ENCODE measurements at places on chromosomes 3 and 15. TPM values are rescaled to one million over a fixed set of nuclear protein-coding genes. Genes with fewer than 3 reads are reported as not detected.

DNA sequence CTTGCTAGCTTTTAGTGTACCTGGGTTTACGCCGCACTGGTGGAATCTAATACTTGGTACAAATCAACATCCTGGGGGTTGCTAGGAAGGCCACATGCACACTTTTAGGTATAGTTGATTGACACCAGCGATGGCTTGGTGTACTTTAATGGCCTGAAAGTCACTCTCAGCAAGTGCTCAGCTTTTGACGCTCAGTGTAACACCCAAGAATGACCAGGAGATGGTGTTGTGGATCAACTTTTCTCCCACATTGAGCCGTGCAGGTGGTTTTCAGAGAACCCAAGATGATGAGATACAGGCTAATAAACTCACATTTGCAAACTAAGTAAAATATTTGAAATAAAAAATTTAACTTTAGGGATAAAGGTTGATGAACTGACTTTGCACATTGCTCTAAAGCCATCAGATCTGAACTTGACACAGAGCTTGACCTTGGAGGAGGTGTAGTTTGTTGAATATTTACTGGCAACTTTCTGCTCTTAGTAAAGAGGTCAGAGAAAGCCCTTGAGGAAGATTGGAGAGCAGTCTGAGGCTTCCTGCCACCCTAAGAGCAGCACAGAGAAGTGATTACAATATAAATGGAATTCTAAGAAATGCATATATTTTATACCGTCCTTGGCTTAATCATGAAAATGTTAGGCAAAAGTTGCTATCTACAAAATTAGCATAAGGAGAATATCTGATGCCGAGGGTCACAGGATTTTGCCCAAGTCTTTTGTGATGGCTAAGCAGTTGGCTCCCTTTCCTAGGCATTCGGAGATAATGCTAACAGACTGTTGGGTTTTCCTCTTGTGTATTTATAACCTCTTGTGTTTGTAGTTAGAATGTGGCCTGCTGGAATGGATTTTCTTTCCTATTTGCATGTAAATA, 143.4 kb upstream of the RASGRP1 start:
- H3K27ac ChIP-seq = no peak overlapping the region
- no peak overlapping the region for H3K4me3 ChIP-seq
- DNase-seq = no peak
- H3K4me1 ChIP-seq = no peaks in the 10 kb centered on the region
- H3K36me3 ChIP-seq = no peaks in the 10 kb centered on the region

GRCh38 chr15:73955861-73956742, 29.8 kb downstream of the LOXL1 start:
- no peak overlapping the region for H3K4me3 ChIP-seq
- H3K27me3 ChIP-seq = no peaks in the 10 kb centered on the region
- DNase-seq = no peak

GRCh38 chr3:149519912-149520311, 45.4 kb downstream of the TM4SF4 start:
- no peak overlapping the region for H3K4me3 ChIP-seq
- H3K36me3 ChIP-seq = peaks cover 70% of the 10 kb centered on the region
- no peak for DNase-seq
- H3K27me3 ChIP-seq = no peaks in the 10 kb centered on the region
- no peak overlapping the region for H3K27ac ChIP-seq

GRCh38 chr3:127479449-127479848, 111.1 kb downstream of the TPRA1 start:
- H3K27me3 ChIP-seq = no peaks in the 10 kb centered on the region
- no peak overlapping the region for H3K27ac ChIP-seq
- H3K36me3 ChIP-seq = no peaks in the 10 kb centered on the region

Gene LRTM1
- total RNA-seq = not detected

- H3K36me3 ChIP-seq = no peaks in the 10 kb centered on the region
- no peaks in the 10 kb centered on the region for H3K27me3 ChIP-seq
- H3K4me3 ChIP-seq = no peak overlapping the region
- no peak for DNase-seq
- H3K4me1 ChIP-seq = no peaks in the 10 kb centered on the region
Observed at GRCh38 chr3:146259880-146260589, 9.1 kb upstream of the PLSCR4 start.

Gene RNU5B-1
- total RNA-seq = 30.4 TPM

DNA sequence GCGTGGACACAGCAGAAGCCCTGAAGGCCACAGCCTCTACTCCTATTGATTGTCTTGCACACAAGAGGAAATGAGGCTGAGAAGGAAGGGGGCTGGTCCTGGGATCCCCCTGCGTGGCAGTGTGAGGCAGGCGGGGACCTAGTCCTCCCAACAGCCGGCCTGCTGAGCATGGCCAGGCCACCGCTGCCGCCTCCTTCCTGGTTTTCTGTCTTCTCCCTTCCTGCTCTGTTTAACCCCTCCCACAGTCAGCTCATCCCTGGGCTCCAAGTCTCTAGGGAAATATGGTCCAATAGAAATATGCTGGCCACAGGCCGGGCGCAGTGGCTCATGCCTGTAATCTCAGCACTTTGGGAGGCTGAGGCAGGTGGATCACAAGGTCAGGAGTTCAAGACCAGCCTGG, 42.1 kb upstream of the HES1 start:
- no peaks in the 10 kb centered on the region for H3K36me3 ChIP-seq
- no peak overlapping the region for H3K4me3 ChIP-seq

Gene C15orf62
- total RNA-seq = not detected

DNA sequence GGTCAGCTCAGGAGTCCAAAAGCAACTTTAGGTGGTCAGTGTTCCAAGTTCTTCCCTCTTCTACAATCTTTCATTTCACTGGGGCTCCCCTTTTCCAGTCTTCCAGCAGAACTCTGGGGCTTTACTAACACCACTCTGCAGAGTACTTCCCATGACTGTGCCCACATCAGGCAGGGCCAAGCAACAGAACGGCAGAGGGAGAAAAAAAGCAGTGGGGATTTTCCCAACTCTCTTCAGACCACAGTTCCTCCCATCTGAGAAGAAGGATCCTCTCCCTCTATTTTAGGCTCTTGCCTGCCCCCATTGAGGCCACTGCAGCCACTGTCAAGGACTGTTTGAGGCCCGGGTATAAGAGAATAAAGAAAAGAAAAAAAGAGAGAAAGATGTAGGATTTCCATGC, 70.7 kb downstream of the TTBK2 start:
- H3K4me1 ChIP-seq = no peaks in the 10 kb centered on the region

Gene DCBLD2
- 28.3 TPM for total RNA-seq

DNA sequence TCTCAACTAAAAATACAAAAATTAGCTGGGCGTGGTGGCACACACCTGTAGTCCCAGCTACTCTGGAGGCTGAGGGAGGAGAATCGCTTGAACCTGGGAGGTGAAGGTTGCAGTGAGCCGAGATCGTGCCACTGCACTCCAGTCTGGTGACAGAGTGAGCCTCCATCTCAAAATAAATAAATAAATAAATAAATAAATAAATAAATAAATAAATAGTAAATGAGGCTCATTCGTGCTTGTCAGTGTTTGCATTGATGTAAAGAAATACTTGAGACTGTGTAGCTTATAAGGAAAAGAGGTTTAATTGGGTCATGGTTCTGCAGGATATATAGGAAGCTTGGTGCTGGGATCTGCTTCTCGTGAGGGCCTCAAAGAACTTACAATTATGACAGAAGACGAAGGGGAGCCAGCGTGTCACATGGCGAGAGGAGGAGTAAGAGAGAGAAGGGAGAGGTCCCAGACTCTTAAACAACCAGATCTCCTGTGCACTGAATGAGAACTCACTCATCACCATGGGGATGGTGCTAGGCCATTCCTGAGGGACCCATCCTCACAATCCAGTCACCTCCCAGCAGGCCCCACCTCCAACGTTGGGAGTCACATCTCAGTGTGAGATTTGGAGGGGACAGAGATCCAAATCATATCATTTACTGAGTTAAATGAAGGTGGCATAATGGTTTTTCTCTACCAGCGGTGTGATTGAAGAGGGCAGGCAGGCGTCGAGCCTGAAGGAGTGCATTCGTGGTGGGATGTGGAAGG, 104.5 kb downstream of the FNDC3B start:
- no peak overlapping the region for H3K27ac ChIP-seq
- DNase-seq = no peak
- no peaks in the 10 kb centered on the region for H3K36me3 ChIP-seq
- no peak overlapping the region for H3K4me3 ChIP-seq

- no peak overlapping the region for H3K27ac ChIP-seq
- DNase-seq = no peak
- no peaks in the 10 kb centered on the region for H3K4me1 ChIP-seq
- H3K36me3 ChIP-seq = no peaks in the 10 kb centered on the region
- no peaks in the 10 kb centered on the region for H3K27me3 ChIP-seq
Observed at GRCh38 chr3:197501496-197501878, 54.3 kb downstream of the BDH1 start.

- no peak overlapping the region for H3K27ac ChIP-seq
- no peaks in the 10 kb centered on the region for H3K4me1 ChIP-seq
- DNase-seq = no peak
- H3K27me3 ChIP-seq = no peaks in the 10 kb centered on the region
- no peaks in the 10 kb centered on the region for H3K36me3 ChIP-seq
Observed at GRCh38 chr3:23017801-23018200, 185.3 kb upstream of the UBE2E2 start.

Gene KIF7
- 4.5 TPM for total RNA-seq

DNA sequence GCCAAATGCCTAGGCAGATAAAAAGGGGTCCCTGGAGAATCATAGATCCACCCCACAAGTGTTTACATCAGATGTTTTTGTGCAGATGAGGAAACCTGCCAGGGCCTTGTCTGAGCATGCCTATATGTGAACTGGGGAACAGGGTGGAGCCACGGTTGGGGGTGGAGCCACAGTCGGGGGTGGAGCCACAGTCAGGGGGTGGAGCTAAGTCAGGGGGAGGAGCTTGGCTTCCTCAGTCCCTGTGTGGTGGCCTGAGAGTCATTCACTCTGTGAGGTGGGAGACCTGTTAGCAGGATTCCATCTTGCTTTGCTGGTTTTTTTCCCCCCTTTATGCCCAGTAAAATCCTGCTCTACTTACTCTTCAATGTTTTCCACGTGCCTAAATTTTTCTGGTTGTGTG, 57.8 kb upstream of the TGFBR2 start:
- no peaks in the 10 kb centered on the region for H3K27me3 ChIP-seq
- no peak for DNase-seq
- H3K4me1 ChIP-seq = peaks cover 7% of the 10 kb centered on the region
- H3K36me3 ChIP-seq = no peaks in the 10 kb centered on the region

DNA sequence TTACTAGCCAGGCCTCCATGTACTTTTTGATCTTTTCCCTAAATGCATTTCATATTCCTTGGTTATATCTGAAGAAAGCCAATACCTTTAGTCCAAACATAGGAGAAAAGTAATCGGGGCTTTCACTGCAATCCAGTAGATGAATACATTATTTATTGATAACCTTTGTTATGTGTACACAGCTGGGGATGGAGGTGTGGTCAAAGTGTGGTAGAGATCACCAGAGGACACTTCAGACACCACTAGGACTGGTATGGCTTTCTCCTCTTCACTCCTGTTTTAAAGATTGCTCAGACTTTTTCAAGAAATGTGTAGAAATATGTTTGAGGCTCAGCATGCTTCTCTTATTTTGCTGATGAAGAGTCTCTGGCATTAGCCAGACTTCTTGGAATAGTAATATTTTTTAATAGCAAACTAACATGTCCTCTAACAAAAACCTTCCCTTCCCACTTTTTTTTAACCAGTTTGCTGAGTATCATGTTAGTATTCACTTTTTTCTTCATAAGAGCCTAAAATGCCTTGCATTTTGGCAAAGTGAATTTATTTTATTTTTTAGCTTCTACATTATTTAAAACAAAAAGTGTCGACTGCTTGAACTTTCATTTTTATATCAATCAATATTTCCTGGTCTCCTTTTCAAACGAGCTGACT, 65.6 kb upstream of the MBNL1 start:
- H3K36me3 ChIP-seq = no peaks in the 10 kb centered on the region
- no peak for DNase-seq
- H3K27ac ChIP-seq = peak overlapping the region; percentile 73
- H3K27me3 ChIP-seq = no peaks in the 10 kb centered on the region
- H3K4me3 ChIP-seq = no peak overlapping the region

Gene P2RY12
- 0.95 TPM for total RNA-seq

GRCh38 chr3:38843898-38844297, 27.9 kb upstream of the SCN10A start:
- no peaks in the 10 kb centered on the region for H3K27me3 ChIP-seq
- no peak for DNase-seq
- no peaks in the 10 kb centered on the region for H3K4me1 ChIP-seq
- H3K27ac ChIP-seq = no peak overlapping the region

GRCh38 chr15:68584756-68585573, 6.2 kb downstream of the CORO2B start:
- DNase-seq = no peak
- H3K4me3 ChIP-seq = no peak overlapping the region
- peak overlapping the region; percentile 7 for H3K27ac ChIP-seq
- H3K4me1 ChIP-seq = peaks cover 24% of the 10 kb centered on the region

DNA sequence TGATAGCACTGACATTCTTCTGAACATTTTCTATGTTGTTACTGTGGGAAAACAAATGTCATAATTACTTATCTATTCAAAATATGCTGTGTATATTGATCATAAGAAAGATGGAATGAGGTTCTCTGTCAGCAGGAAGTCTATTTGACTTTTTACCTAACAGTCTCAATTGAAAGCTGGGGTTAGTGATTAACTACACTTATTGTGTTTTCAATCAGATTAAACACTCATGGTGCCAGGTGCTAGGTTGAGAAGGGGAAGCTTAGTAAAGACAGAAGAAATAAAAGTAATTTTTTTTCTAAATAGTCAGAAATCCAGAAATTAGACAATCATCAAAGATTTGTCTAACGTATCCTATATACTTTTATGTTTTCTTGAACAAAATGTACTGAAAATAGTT, 281.0 kb upstream of the NR2E3 start:
- peaks cover 17% of the 10 kb centered on the region for H3K4me1 ChIP-seq
- H3K4me3 ChIP-seq = no peak overlapping the region
- H3K27me3 ChIP-seq = no peaks in the 10 kb centered on the region
- no peak for DNase-seq

Gene PLA1A
- total RNA-seq = 1.8 TPM

Gene ATP10A
- 3.3 TPM for total RNA-seq

DNA sequence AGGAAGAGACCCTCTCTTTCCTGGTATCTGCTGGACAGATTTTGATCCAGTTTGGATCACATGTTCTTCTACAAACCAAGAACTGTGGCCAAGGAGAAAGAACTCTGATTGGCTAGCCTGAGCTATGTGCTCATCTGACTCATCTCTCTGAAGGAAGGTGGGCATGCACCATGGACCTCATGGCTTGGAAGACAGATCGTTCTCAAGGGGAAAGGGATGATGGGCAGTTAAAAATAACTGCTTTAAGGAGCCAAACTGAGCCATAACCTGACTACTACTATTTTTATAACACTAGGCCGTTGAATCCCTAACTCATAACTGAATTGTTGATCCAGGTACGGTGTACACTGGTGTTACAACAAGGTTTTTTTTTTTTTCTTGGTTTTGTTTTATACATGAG, 112.4 kb downstream of the B3GALNT1 start:
- H3K27me3 ChIP-seq = no peaks in the 10 kb centered on the region
- H3K4me1 ChIP-seq = no peaks in the 10 kb centered on the region
- no peak overlapping the region for H3K27ac ChIP-seq
- no peak overlapping the region for H3K4me3 ChIP-seq
- DNase-seq = no peak

Gene CFAP44
- 1.4 TPM for total RNA-seq

GRCh38 chr3:17336291-17336690, 406.1 kb downstream of the TBC1D5 start:
- no peak overlapping the region for H3K27ac ChIP-seq
- no peaks in the 10 kb centered on the region for H3K36me3 ChIP-seq
- H3K4me1 ChIP-seq = no peaks in the 10 kb centered on the region
- no peak overlapping the region for H3K4me3 ChIP-seq
- H3K27me3 ChIP-seq = no peaks in the 10 kb centered on the region

GRCh38 chr3:166688665-166689064, 691.4 kb downstream of the ZBBX start:
- H3K27ac ChIP-seq = no peak overlapping the region
- no peak overlapping the region for H3K4me3 ChIP-seq
- DNase-seq = no peak
- no peaks in the 10 kb centered on the region for H3K27me3 ChIP-seq
- H3K36me3 ChIP-seq = no peaks in the 10 kb centered on the region
